D721Med (cell line): ENCODE measurements at places on chromosomes 3 and 15.

- no peak for DNase-seq
Observed at GRCh38 chr3:146169891-146170290, 8.9 kb upstream of the PLOD2 start.

DNA sequence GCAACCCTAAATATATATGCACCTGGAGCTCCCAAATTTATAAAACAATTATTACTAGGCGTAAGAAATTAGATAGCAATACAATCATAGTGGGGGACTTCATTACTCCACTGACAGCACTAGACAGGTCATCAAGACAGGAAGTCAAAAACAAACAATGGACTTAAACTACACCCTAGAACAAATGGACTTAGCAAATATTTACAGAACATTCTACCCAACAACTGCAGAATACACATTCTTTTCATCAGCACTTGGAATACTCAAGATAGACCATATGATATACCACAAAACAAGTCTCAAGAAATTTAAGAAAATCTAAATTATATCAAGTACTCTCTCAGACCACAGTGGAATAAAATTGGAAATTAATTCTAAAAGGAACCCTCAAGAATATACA is 201.5 kb downstream of the OSBPL10 start:
- no peak for DNase-seq

DNA sequence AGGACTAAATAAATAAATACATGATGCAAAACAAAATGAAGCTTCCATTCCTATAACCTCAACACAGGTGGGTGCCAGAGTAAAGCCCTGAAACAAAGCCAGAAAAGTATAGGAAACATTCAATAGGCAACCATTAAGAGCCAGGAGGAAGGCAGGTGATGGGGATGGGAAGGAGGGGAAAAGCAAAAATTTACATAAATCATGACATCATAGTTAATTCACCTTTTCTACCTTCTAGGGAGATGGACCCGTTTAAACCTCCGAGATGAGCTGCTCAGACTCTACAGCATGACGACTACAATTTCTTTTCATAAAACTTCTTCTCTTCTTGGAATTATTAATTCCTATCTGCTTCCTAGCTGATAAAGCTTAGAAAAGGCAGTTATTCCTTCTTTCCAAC is 27.9 kb downstream of the TM4SF4 start:
- no peak for DNase-seq

DNA sequence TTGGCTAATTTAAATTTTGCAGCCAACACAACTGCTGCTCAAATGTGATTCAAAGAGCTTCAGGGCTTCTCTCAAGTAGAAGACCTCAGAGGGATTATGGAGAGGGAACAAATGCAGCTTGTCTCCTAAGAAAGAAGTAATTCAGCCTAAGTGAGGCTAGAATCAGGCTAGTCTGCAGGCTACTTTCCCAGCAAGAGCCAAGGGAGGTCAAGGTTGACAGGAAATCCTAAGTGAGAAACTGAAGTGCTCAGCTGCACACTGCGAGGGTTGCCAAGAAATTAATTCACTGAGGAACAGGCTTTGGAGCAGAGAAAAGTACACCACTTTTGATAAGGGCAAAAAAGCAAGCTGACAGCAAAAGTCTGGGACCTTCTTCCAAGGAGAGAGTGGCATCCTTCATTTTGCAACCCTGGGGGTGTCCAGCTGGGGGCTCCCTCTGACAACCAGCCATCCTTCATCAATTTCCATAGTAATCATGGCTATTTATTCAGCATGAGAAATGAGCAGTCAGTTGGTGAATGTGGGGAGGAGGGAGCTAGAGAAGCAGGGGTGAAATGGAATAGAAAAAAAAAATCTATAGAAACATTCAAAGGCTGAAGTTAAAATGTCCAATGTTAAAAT is 646.4 kb upstream of the ADAMTS9 start:
- DNase-seq, result no peak

- DNase-seq, result peak; percentile 17
Observed at GRCh38 chr15:47184003-47184907, 533.0 kb upstream of the SEMA6D start.

- DNase-seq, result no peak
Observed at GRCh38 chr15:44246521-44247268, 41.8 kb upstream of the GOLM2 start.

- DNase-seq, result no peak
Observed at GRCh38 chr3:148008591-148008990, 599.4 kb downstream of the ZIC1 start.

GRCh38 chr15:64807751-64808222 is 17.7 kb downstream of the PIF1 start:
- DNase-seq, result no peak

DNA sequence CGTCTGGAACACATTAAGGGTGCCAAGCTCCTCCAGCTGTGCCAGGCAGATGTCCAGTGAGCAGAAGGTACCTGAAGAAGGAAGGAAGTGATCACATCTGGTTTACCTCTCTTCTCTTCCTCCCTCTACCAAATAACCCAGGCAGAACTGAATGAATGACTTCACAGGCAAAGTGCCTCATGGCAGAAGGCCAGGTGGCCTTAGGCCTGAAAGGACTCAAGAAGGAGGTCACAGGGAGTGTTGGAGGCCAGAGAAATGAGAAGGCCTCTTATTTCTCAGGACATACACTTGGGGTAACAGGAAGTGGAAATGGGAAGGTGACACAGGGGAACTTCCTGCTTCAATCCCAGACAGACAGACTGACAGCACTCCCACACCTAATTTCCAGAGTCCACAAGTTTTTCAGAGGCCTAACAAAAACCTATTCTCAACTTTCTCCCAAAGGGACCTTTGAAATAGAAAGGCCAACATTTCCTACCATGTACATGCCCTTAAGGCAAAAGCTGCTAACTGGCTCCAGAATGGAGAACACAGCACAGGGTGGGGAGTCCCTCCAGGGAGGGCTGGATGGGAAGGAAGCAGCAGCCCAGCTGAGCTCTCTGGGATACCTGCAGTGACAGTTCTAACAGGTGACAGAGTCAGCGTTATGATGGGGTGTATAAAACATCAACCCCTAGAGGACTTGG is 17.6 kb upstream of the SIN3A start:
- no peak for DNase-seq

DNA sequence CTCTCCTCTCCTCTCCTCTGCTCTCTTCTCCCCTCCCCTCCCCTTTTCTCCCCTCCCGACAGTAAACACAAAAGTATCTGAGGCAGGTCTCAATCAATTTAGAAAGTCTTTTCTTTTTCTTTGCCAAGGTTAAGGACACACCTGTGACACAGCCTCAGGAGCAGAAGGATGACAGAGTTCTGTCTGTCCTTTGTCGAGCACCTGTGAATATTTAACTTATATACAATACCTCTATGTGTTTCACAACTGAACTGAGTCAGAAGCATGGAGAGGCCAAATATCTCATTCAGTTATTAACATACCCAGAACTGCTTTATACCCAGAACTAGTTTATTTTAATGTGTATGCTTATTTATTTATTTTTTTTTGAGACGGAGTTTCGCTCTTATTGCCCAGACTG is 81.1 kb upstream of the ROBO1 start:
- no peak for DNase-seq

DNA sequence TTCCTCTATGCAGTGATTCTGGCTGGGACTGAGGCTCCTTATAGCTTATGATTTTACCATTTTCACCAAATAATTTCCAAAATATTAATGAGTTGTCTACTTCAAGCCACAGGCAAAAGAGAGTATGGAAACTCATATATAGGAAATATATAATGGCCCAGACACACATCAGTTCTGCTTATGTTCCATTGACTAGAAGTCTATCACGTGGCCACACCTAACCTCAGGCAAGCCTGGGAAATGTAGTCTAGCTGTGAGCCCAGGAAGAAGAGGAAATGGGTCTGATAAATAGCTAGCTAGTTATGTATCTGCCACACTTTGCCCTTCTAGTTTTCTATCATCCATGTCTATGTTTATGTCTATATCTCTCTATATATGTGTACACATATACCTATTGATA is 195.1 kb downstream of the OTOL1 start:
- no peak for DNase-seq

GRCh38 chr15:99931703-99932603 is 198.7 kb upstream of the LYSMD4 start:
- no peak for DNase-seq

DNA sequence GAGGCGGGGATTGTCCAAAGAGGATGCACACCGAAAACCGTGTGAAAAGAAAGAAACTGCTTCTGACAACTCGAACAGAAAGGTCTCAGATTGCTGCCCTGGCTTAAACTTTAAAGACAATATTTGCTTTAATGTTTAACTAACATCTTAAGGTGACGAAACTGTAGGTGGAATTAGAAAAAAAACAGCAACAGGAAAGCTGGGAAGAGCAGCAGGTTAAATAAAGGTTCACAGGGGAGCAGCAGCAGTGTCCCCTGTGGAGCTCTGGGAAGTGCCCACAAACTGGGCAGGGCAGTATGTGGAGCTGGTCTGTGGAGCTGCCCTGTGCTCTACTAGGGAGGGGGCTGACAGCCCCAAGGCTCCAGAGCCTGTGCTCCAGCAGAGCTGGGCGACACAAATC is 25.4 kb downstream of the RUVBL1 start:
- no peak for DNase-seq

GRCh38 chr3:54198556-54198955 is 76.2 kb downstream of the CACNA2D3 start:
- DNase-seq, result no peak

- no peak for DNase-seq
Observed at GRCh38 chr3:7385635-7386034, 524.7 kb downstream of the GRM7 start.

DNA sequence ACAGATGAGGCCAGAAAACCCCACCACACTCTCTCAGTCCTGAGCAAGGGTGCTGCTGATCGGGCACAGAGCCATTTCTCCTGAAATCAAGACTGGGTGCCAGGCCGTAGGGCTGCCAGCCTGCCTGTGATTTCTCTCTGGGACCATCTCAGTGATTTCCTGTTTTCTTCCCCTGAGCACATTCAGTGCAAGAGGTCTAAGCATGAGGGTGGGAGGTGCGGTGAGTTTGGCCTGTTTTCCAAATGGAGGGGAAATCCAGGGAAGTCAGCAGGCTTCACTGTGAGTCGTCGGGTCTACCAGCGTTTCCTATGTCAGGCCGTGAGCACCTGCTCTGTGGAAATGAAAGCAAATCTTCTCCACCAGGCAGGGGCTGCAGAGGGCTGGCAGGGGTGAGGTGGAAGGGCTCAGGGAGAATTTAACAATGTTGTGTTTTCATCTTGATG is 82.3 kb downstream of the ST6GAL1 start:
- no peak for DNase-seq

DNA sequence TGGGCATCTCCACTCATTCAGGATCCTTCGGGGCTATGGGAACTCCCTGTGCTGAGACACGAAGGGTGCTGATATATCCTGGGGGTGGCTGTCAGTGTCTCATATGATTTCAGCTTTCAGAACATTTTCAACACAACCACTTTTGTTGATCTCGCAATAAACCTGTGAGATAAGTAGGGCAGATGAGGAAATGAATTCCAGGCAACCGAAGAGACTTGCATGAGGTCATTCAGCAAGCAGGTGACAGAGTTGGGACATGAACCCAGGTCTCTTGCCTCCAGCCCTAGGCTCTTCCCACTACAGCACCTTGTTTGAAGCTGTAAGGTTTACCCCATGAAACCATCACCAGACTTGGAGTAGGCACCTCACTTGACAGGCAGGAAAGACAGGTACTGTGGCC is 16.6 kb downstream of the DUOX1 start:
- no peak for DNase-seq

DNA sequence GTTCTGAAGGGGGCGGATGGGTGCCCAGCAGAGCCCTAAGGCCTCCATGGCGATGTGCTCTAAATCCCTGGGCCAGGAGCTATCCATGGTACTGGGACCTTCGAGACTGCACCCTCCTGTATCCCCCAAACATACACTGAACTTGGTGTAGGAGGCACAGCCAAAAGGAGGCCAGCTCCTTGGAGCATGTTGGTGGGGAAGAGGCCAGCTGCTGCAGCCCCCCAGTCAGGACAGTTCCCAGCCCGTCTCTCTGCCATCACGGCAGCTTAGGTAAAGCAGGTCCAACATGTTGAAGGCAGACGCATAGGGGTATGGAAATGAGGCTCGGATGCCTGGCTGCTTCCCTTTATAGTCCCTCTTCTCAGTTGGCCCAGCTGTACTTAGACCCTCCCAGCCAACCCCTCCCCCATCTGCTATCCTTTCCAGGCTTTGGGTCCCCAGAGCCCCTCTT is 1.8 kb downstream of the CAMKV start:
- no peak for DNase-seq

GRCh38 chr3:180747805-180748361 is 68.6 kb upstream of the CCDC39 start:
- DNase-seq, result no peak

- DNase-seq, result no peak
Observed at GRCh38 chr3:71563827-71564226, 19.7 kb downstream of the FOXP1 start.

DNA sequence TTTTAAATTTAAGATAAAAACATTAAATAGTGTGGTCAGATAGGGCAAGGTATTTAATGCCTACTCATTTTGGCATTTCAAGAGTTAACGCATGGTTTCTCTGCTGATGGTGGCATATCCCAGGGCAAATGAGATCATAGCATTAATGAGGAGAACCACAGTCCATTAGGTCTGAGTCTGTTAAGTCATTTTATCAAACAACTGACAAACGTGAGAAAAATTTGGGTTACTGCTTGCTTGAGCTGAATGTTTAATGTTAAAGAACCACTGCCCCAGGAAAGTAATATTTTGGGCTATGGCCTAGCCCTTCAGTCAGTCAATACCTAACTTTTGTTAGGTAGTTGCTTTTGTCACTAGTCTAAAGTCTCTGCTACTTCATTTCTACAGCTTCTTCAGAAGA is 37.9 kb upstream of the SLC2A2 start:
- no peak for DNase-seq

GRCh38 chr3:124879337-124879680 is 7.9 kb downstream of the ITGB5 start:
- DNase-seq, result no peak

DNA sequence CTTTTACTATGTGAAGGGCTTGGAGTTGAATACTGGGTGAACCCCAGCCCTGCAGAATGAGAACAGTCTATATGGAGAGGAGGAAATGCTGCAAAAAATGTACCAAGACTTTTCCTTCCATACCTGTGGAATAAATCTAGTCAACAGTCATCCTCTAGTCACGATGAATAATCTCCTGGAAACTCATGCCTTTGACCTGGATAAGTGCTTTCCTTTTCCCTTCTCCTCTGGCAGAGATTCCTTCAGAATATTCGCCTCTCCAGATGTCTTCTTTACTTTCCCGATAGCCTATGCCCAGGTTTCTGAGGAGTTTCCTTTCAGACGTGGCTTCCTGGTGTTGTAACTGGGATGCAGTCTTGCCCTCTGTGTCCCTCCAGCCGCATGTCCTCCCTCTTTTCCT is 28.1 kb downstream of the CCNL1 start:
- DNase-seq, result no peak

DNA sequence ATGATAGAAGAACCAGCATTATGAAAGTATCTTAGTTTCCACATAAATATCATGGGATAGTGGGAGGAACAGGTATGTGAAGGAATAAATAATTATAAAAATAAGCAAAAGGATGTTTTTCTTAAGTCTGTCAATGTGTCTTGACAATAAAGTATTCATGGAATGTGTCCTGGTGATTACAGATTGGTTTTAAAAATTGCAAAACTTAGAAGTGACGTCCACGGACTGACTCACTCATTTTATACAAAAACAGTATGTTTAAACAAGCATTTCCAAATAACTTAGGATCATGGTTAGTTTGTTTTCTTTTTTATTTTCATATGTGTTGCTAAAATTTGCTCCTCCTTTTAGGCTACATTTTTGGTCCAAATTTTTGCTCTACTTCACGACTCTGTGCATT is 687.0 kb upstream of the NECTIN3 start:
- no peak for DNase-seq

GRCh38 chr3:70298385-70298784 is 14.1 kb downstream of the MDFIC2 start:
- no peak for DNase-seq
